GM03348 (cell line): ENCODE measurements at places on chromosomes 4 and X.
A peak's percentile ranks its signal among the peaks of the same experiment; 100 is the strongest.

DNA sequence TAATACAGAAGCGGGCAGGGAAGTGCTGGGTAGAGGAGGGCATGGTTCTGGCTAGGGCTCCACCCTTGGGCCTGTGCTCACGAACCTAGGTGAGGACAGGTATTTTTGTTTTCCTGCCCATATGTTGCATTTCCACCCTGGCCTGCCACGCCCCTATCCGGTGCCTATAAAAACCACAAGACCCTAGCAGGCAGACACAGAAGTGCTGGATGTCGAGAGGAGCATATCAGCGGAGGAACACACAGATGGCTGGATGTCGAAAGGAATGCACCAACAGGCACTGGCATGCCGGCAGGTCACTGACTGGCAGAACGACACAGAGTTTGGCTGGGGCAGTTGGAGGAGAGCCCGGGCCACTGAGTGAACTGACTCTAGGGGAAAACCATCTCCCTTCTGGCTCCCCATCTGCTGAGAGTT is 316.6 kb upstream of the BOD1L1 start:
- no peak for DNase-seq

DNA sequence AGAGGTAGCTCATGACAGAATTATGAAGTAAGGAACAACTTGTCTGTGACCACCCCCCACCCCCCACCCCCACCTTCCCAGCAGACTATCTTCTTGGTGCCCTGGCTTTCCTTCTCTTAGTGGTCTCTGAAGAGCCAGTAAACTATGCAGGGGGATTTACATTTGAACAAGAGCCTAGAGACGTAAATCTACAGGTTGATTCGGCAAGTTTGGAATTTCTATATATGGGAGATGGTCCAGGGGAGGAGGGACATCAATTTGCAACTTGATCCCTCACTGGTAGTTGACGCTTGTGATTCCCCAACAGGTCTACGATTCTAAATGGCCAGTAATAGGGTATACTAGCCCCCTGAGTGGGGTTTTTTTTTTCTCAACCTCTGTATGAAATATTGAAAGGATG is 36.7 kb downstream of the IL13RA1 start:
- DNase-seq = no peak

GRCh38 chr4:116357758-116358157 is 727.6 kb downstream of the TRAM1L1 start:
- no peak for DNase-seq

- no peak for DNase-seq
These were observed 44.3 kb downstream of the TMEM131L start for GRCh38 chr4:153510252-153511001.

GRCh38 chr4:161208564-161208963 is 955.2 kb downstream of the FSTL5 start:
- DNase-seq = no peak

DNA sequence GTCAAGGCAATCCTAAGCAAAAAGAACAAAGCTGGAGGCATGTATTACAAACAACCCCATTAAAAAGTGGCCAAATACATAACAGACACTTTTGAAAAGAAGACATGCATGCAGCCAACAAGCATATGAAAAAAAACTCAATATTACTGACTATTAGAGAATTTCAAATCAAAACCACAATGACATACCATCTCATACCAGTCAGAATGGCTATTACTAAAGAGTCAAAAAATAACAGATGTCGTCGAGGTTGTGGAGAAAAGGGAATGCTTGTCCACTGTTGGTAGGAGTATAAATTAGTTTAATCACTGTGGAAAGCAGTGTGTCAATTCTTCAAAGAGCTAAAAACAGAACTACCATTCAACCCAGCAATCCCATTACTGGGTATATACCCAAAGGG is 604.6 kb upstream of the GRIA3 start:
- no peak for DNase-seq

DNA sequence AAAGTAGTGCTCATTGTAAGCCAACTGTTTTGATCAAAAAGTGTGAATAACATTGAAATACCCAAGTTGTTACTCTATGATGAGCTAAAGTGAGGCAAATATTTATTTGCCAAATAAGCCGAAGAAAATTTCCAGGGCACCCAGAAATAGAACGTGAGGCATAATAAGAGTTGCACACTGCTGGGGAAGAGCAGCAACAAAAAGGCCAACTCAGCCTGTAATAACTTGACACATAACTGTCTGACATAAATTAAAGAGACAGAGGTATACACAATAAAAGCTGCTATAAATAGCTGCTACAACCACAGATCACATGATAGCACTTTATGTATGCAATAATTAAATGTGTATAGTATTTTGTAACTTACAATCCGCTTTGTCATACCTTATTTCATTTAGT is 2.0 kb upstream of the ABCB7 start:
- DNase-seq = no peak

DNA sequence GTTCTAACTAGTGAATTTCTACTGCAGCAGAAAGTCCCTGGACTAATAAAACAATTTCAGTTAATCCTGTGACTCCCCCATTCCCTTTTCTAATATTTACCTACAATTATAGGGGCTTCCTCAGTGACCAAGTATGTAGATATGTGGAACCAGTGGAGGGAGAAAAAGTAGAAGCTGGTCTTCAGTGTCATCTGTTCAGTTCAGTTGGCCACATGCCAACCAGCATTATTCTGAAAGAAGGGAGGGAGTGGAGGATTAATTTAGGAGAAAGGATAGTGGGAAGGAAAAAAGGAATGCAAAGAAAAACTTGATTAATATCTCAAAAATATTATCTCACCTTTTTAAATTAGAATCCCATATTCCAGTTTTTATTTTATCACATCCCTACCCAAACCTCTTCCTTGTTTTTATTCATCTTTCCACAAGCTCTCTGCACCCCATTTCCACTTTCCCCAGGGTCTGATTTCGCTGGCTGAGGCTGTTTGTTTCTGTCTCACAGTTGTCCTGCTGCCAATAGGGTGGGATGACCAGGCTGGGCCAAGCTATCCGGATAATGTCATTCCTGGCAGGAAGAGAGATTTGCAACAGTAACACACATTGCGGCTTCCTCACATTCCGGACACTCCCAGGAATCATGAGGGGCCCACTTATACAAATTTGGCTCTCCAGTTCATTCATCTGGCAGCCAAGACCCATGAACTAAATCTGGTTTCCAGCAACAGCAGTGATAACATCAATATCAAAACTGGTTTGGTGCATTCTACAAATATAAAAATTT is 24.6 kb upstream of the ANTXR2 start:
- peak; percentile 84 for DNase-seq

DNA sequence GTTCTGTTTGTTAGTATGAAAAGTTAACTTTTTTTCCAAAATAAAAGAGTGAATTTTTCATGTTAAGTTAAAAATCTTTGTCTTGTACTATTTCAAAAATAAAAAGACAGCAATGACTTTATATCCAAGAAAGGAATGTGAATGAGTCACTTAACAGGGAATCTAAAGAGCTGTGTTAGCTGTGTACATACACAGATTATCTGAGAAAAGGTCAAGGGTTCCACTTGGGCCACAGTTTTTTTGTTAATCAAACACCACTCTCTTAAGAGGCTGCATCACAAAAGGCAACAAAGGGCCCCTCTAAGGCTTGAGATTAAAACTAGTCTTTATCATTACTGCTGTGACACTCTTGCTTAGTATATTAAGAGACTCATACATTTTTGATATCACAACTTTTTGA is 82.1 kb downstream of the FIP1L1 start:
- peak; percentile 28 for DNase-seq

GRCh38 chr4:3311095-3311372 is 18.2 kb downstream of the RGS12 start:
- no peak for DNase-seq

DNA sequence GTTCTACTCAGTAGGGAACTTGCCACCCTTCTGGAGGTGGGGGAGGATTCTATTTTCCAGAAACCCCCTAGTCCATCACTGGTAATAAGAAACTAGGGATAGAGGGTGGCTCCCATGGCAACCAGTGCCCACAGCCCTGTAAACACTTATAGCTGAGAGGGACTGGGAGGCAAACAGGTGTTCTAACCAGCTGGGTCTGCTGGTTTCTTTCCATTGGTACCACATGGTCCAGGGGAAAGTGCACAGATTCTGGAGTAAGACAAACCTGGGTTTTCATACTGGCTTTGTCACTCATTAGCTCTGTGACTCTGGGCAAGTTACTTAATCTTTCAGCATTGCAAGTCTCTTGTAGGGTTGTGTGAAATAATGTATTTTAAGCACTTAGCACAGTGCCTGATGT is 26.9 kb downstream of the IGSF1 start:
- no peak for DNase-seq

DNA sequence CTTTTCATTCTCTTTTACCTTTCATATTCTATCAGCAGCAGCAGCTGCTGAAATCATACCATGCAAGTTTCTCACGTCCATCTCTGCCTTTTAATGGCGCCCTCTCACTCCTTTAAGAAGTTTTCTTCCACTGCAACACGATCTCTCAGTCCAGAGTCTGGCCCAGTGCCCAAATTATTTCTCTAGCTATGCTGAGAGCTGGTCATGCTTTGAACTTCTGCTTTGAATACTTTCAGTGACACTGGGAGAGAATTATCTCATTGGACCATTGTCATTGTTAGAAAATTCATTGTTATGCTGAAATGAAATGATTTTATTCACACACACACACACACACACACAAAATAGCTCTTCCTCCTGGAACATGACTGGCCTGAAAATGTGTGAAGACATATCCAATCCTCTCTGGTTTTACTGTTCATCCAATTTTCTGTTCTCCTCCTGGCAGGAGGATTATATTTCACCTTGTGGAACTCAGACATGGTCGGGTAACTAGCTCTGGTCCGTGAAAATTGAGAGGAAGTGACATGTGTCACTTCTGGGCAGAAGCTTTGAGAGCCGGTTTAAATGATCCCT is 1.3 kb upstream of the PDHA1 start:
- no peak for DNase-seq

DNA sequence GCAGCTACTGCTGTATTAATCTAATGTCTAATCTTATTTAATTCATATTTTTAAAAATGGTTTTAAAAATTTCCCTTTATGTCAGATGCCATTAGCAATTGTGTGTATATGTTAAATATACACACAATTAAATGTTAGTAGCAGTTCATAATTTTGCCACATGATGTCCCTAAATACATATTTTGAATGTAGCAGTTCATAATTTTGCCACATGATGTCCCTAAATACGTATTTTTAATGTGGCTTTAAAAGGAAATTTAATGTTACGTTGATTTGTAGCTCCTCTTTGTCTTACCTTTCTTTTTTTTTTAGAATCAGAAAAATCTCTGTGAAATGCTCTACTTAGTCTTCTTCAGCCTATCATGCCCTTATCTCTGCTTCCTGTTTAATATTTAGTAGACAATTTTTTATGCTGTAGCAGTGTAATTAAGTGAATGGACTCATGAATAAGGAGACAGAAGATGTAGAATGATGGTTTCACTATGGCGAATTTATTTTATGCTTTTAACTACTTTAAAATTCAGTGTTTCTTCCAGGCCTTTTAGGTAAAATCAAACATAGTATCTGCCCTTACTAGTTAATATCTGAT is 26.1 kb downstream of the RBM46 start:
- DNase-seq = peak; percentile 15

DNA sequence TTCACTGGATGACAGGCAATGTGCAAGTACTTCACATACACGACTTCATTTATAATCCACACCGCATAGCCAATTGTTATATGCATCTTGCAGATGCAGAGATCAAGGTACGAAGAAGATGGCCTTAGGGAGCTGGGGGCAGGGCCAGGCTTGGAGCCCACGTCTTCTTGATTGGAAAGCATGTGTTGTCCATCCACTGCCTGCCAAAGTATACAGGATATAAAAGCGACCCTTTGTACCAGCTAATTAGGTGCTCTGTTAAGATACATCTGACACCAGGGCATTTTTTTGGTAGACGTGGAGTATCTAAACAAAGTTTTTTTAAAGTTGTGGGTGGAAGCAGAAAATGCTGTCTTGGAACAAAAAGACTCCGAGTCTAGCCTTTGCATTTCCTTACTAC is 1.4 kb downstream of the C4orf36 start:
- no peak for DNase-seq

DNA sequence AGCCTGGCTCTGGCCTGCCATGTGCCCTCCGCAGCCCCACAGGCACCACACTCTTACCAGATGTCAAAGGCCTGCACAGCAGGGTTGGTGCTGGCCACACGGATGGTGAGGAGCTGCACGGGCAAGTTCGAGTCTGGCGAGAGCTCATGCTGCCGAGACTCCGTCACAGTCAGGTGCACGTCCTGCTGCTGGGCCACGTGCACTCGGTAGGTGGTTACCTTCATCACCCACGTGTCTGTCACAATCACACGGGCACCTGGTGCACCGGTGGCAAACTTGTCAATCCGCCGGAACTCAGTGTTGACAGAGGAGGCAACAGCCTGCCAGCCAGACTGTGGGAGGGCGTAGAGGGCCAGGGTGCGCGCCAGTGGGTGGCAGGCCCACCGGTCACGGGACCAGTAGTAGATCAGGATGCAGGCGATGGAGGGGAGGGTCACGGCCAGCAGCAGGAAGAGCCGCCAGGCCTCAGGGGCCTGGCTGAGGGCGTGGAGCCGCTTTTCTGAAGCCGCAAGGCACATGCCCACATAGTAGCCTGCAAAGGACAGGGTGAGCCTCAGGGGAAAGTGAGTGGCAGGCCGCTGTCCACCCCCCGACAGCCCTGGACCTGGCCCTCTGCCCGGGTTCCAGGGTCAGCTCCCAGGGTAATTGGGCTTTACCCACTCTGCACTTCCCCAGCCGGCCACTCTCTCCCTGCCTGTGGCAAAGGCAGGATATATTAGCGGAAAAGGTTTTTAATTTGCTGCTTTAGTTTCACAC is 2.9 kb downstream of the TMEM129 start:
- no peak for DNase-seq

DNA sequence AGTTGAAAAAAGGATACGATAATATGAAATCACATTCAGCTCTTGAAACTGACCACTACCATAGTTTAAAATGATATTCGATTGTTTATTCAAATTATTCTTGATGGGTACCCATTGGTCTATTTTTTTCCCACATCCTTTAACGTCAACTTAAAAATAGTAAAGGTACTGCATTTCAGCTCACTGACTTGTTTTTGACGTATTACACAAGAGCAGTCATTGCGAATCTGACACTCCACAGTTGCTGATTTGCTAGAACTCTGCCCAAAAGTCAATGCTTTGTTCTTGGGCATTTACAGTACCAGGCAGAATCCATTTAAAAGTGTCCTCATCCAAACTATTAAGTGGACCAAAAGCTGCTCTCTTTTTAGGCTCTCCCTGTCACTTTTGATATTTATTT is 1.2 kb upstream of the PDS5A start:
- no peak for DNase-seq

- no peak for DNase-seq
These were observed 14.5 kb downstream of the LNX1 start for GRCh38 chr4:53576676-53577372.

- DNase-seq = peak; percentile 43
These were observed 1.7 kb downstream of the HCFC1 start for GRCh38 chrX:153969904-153970356.

DNA sequence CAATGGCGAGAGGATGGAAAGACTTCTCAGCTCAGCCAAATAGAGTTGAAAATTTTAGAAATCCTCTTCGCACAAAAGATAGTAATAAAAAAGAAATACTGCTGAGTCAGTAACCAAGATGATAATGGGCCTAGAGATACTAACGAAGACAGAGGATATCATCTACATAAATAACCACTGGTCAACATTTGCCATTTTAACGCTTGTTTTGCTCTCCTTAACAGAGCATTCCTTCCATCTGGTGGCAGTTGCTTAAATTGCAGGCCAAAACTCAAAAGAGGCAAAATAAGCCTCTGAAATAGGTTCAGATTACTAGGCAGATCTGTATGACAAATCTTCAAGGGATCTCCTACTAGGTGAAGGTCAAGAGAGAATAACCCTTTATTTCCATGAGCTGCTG is 51.7 kb upstream of the MCF2 start:
- peak; percentile 15 for DNase-seq

GRCh38 chrX:77118686-77119085 is 328.5 kb upstream of the FGF16 start:
- no peak for DNase-seq

GRCh38 chr4:72377491-72378194 is 191.4 kb downstream of the ADAMTS3 start:
- DNase-seq = peak; percentile 22
